ENCODE measurements at places on chromosomes 16 and 17.

- DNase-seq: peak; percentile 6
Measured at GRCh38 chr17:20189302-20189701, 180.1 kb downstream of the SPECC1 start.

GRCh38 chr16:74224828-74225612 is 71.6 kb upstream of the PSMD7 start:
- no peak for DNase-seq

- no peak for DNase-seq
Measured at GRCh38 chr16:3256146-3256865, at the start of gene MEFV. Gene MEFV (minus strand): TSS chr16:3256633. CDS start chr16:3256587, 46 bp downstream.

DNA sequence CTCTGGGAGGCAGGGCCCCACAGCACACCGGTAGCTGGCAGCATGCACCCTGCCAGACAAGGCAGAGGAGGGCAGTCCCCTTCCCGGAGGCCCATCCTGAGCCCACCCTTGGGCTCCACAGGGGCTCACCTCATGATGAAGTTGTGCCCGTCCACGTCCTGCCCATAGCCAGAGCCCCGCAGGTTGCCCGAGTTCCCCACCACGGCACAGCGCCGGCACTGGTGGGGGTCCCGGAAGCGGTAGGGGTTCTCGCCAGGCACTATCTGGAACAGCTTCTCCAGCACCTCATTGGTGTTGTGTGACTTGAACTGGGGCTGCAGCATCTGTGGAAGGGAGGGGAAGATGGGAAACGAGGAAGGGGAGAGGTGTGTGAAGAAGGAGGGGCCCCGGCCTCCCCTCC is 44.0 kb downstream of the ST3GAL2 start:
- DNase-seq: no peak

All from NT2/D1 (cell line).